ENCODE measurements at places on chromosomes 3 and 15. TPM values are rescaled to one million over a fixed set of nuclear protein-coding genes. Genes with fewer than 3 reads are reported as not detected.

PP2D1 gene
- total RNA-seq = not detected

CX3CR1 gene
- not detected for total RNA-seq

SLC12A1 gene
- total RNA-seq = not detected

DNA sequence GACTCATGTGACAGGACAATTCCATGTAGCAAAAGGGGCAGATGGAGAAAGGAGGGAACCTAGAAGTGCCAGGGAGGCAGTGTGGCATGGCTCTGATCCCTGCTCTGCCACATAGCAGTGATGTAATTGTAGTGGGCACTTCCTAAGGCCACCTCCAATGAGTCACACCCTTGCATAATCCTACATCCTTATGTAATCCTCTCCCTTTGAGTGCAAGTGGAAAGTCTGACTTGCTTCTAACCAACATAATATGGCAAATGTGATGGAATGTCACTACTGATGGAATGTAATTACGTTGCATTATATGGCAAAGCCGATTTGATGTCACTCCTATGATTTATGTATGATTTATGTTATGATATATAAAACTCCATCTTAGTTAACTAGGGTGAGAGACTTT is 72.9 kb upstream of the ATP2C1 start:
- peak; percentile 34 for DNase-seq

DNA sequence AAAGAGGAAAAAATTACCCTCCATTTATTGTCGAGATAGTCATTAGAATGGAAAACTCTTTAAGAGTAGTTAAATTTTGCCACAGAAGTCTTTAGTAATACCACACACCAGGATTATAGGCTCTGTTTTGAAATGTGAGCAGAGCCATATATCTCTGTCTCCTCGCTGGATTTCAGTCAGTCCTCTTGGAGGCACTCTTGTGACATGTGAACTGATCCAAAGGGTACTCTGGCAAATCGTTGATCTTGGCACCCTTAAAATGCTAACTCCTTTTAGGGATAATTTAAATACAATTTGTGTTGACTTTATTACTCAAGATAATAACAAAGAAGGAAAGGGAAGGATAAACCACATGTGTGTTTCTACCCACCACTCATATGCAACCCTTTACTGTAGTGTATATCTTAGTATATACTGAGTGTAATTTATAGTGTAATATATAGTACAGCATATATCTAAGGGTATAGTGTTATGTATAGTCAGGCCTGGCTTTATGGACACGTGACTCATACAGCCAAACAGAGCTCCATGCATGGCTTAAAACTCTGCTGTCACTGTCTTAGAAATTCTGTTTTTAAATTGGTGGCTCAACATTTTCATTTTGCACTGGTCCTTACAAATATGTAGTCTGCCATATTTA is 12.3 kb upstream of the KPNA4 start:
- DNase-seq = peak; percentile 15

DNA sequence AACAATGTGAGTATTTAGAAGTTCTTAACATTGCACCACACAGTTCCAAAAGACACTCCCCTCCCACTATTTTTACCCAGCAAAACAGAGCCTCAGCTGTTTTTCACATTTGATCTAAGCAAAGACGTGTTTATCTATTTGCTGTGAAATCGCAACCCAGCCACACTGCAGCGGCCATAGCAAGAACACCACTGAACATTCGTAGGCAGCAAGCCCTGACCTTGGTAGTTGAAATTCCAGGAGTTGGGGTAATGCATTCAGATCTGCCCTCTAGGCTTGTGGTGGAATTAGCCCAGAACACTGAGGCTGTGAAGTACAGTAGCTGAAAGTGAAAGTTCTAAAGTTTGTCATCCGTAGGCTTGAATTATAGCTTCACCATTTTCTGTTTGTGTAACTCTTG is 17.1 kb upstream of the SLC24A5 start:
- no peak for DNase-seq

- DNase-seq = no peak
Measured at GRCh38 chr3:156176048-156176447, 55.7 kb downstream of the KCNAB1 start.

GRCh38 chr15:38549222-38549621 is 15.4 kb downstream of the RASGRP1 start:
- DNase-seq = peak; percentile 52

DNA sequence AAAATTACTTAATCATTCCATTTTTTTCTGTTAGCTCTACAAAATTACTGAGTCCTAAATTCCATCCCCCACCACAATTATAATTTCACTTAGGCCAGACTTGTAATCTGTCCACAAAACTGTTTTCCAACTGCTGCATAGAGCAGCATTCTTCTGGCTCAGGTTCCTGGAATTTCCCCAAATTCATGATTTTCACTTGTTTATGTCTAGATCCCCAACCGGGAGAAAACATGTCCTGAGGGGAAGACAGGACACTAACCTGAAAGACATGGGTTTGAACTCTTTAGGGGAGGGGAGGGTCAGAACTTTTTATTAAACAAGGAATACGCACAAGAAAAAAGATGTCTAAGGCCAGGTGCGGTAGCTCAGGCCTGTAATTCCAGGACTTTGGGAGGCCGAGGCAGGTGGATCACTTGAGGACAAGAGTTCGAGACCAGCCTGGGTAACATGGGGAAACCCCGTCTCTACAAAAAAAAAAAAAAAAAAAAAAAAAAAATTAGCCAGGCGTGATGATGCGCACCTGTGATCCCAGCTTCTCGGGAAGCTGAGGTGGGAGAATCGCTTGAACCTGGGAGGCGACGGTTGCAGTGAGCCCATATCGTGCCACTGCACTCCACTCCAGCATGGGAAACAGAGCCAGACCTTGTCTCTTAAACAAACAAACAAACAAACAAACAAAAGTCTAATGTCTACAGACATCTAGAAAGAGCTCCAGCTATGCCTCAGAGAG is 1.5 kb downstream of the ETFA start:
- no peak for DNase-seq

- no peak for DNase-seq
Measured at GRCh38 chr3:151895478-151896241, 22.2 kb downstream of the SUCNR1 start.

GRCh38 chr3:126684218-126684751 is 19.8 kb upstream of the CHCHD6 start:
- DNase-seq = no peak

DNA sequence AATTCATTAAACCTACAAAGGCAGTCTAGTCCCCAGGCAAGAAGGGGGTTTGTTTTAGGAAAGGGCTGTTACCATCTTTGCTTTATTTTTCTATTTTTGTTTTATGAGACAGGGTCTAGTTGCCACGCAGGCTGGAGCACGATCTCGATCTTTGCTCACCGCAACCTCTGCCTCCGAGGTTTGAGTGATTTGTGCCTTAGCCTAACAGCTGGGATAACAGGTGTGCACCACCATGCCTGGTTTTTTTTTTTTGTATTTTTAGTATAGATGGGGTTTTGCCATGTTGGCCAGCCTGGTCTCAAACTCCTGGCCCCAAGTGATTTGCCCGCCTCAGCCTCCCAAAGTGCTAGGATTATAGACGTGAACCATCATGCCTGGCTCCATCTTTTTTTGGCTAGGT is 4.9 kb downstream of the HIGD1A start:
- DNase-seq = no peak

All from HFFc6 (cell line).